ENCODE measurements at places on chromosomes 16 and 17.

GRCh38 chr16:86255966-86256365 is 254.4 kb upstream of the FOXF1 start:
- no peak for DNase-seq

- no peak for DNase-seq
These were observed 54.7 kb downstream of the BANP start for GRCh38 chr16:88005968-88006367.

- DNase-seq = no peak
These were observed 51.3 kb downstream of the ADCY9 start for GRCh38 chr16:4064950-4065352.

- DNase-seq = no peak
These were observed 36.5 kb downstream of the CPNE2 start for GRCh38 chr16:57128771-57129389.

DNA sequence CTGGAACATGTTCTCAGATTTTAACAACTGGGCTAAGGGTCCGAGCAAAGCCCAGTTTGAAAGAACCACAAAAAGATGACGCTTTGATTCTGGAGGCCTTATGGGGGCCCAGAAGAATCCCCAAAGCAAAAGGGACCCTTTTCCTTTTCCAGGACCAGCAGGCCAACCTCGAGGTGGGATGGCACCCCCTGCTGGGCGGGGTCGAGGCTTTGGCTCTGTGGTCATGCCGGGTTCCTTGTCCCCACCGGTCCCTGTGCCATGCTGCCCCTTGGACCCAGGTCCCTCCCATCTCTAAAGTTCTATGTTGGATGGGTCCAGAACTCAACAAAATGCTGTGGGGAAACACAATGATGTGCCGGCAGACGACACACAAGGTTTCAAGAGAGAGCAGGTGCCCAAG is 30.9 kb downstream of the TMEM204 start:
- no peak for DNase-seq

- peak; percentile 92 for DNase-seq
These were observed 12.6 kb upstream of the BCAR1 start for GRCh38 chr16:75263963-75264445.

GRCh38 chr17:10754861-10755591 is 25.2 kb upstream of the TMEM220 start:
- no peak for DNase-seq

- peak; percentile 90 for DNase-seq
These were observed at the start of gene SEZ6L2 for GRCh38 chr16:29899516-29900101. Gene SEZ6L2 (minus strand): TSS chr16:29899550. CDS start chr16:29899019, 531 bp downstream.

DNA sequence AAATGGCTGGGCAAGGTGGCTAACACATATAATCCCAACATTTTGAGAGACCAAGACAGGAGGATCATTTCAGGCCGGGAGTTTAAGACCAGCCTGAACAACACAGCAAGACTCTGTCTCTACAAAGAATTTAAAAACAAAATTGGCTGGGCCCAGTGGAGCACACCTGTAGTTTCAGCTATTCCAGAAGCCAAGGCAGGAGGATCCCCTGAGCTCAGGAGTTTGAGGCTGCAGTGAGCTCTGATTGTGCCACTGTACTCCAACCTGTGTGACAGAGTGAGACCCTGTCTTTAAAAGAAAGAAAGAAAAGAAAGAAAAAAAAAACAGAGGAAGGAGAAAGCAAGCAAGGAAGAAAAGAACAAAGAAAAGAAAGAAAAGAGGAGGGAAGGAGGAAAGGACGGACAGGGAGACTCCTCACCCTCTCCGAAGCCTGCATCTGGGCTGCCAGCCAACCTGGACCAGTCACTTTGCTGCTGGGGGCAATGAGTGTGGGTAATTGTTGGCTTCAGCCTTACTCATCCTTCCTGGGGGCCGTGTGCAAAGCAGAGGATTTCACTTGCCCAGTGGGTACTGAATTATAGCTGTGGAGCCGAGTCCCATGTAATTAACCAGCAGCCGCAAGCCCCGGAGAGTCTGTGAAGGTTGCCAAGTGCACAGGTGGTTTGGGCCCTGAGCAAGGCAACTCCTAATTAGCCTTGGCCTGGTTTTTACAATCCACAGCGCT is 6.7 kb upstream of the MT4 start:
- DNase-seq = peak; percentile 82

GRCh38 chr16:77946823-77947222 is 75.5 kb upstream of the CLEC3A start:
- DNase-seq = no peak
